ENCODE measurements at places on chromosomes 7 and 10.

- no peak for DNase-seq
Observed at GRCh38 chr10:11118686-11119085, 101.0 kb downstream of the CELF2 start.

DNA sequence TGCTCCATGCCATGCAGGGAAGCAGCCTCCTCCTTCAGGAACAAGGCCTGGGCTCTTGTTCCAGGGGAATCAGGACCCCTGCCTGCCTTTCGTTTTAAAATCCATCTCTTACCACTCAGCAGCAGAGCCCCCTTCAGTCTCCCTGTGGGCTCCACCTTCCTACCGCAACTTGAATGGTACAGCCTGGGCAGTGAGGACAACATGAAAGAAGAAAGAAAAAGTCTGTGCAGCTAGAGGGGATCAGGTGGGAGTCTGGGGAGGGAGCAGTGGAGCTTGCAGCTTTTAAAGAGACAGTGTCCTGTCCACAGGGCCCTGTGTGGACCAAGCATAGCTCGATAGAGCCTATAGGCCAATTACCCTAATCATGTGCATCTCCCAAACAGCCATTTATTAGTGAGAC lies 3.7 kb downstream of the PLXNA4 start:
- DNase-seq: no peak

DNA sequence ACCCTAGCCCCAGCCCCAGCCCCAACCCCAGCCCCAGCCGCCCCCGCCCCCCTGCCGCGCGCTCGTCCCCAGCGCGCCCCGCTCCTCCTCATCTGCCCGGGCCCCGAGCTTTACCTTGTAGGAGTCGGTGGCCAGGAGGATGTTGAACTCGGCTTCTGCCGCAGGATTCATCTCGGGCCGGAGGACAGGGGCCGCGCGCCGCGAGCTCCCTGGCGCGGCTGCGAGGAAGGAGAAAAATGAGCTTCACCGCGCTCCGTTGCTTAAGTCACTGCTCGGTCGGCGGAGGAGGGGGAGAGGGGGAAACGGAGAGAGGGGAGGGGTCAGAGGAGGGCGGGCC lies at the start of gene NAMPT:
NAMPT (minus strand) TSS at position 270 of the 337 bp plus-strand sequence; CDS start at position 171, 99 bp downstream.
- no peak for DNase-seq

DNA sequence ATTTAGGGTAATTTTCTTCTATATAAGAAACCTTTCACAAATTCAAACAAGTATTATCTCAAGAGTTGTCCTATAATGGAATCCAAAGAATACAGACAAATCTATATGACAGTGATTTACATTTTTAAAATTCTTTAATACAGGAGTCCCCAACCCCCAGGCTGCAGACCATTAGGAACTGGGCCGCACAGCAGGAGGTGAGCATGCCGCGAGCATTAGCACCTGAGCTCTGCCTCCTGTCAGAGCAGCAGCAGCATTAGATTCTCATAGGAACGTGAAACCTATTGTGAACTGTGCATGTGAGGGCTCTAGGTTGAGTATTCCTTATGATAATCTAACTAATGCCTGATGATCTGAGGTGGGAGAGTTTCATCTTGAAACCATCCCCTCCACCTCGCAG lies 37.7 kb downstream of the SNX13 start:
- no peak for DNase-seq

DNA sequence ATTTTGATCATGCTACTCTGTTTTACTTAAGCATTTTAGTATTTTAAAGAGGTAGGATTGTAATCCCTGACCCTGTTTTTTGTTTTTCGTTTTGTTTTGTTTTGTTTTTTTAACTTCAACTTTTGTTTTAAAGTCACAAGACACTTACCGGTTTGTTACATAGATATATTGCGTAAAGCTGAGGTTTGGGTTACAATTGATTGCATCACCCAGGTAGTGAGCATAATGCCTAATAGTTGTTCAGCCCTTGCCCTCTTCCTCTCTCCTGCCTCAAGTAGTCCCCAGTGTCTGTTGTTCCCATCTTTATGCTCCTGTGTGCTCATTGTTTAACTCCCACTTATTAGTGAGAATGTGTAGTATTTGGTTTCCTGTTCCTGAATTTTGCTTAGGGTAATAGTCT lies 93.1 kb upstream of the TEX47 start:
- DNase-seq: no peak

- DNase-seq: no peak
Observed at GRCh38 chr10:32982911-32983909, 25.2 kb upstream of the ITGB1 start.

DNA sequence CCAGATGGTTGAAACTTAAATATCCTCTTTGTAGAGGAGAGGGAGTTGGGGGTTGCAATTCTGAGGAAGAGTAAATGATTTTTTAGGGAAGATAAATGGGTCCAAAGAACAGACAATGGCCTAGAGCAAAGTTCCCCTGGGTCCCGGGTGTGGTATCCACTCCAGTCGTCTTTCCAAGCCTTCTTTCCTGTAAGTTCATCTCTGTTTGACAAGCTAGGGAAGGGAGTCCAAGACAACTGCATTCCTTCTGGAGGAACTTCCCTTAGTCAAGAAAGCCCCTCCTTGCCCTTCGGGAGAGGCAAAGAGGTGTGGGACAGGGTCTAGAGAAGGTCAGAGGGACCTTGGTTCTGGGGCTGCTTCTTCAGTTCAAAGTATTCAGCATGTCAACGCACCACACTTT lies 33.4 kb downstream of the C10orf71 start:
- no peak for DNase-seq

GRCh38 chr10:85861513-85862197 lies 504.9 kb downstream of the GRID1 start:
- DNase-seq: no peak

DNA sequence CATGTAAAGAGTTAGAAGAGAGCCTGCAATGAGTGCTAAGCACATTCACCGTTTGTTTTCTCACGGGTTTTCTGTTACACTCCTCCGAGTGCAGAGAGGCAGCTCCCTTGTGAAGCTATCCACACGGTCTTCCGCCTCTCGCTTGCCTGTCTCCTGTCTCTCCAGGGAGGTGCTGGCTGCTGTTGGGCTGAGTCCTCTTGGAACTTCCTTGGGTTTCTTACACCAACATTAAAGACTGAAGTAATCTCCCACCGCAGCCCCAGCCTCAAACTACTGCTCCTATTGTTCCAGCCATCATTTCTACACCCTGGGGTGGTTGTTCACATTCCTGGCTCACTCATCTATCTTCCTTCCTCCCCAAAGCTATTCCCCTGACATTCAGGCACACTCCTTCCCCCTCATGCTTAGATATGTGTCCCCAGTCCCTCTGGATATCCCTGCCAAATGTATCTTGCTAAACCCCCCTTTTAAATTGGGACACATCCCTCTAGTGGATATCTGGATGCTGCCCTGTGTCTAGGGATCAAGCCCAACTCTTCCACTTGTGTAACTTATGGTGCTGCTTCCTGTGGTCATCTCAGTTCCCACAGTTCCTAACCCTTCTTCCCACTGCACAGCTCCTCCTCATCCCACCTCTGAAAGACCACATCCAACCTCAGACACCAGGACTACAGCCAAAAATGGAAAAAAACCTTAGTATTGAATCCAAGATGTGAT lies 14.1 kb downstream of the ESYT2 start:
- DNase-seq: no peak

GRCh38 chr10:62851442-62851841 lies 35.3 kb upstream of the EGR2 start:
- DNase-seq: no peak

DNA sequence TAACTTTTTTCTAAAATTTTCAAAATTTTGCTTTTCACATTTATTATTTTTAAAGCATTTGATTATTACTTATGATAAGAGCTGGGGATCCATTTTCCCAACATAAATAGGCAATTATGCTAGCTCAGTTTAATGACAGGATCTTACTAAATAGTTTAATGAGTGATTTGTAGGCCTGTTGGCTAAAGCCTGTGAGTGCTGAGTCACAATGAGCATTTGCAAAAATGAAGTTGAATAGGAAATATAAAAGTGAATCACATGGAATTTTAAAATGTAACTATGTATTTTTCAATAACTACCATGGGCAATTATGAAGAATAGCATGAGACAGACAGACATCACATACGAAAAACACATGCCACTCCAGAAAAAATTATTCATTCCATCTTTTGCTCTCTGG lies 45.1 kb upstream of the ZPBP start:
- DNase-seq: no peak

- no peak for DNase-seq
Observed at GRCh38 chr10:101321073-101321472, 32.9 kb upstream of the BTRC start.

DNA sequence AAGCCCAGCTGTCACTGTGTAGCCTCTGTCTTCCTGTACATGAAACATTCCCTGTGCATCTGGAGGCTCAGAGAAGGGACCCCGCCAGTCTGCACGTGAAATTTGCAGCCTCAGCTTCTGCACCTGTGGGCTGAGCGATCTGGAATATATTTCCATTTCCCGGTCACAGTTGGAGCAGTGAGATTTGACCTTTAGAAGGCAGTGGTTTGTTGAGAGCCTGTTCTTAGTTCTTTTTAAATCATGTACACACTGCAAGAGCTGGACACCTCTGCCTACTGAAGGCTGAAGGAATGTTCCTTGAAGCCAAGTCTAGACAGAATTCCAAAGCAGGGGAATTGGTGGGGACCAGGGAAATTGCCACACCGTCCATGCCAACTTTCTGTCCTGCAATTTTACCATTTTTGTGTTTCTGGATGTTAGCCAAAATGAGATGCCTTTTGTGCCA lies 706.6 kb downstream of the INHBA start:
- DNase-seq: no peak

DNA sequence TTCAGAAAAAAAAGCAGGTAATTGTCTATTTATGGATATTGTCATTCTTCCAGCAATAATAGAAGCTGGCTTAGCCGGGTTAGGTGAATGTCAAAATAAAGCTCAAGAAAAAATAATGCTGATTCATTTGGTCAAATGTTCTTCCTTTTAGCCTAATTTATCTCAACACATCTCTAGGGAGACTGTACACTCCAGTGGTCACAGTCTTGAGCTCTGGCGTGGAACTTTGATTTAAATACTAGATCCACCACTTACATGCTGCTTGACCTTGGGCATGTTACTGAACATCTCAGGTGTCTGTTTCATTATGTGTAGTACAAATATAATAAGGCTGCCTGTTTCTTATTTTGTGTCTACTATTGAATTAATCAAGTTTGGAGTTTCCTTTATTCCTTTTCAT lies 22.0 kb downstream of the PRTFDC1 start:
- DNase-seq: no peak

DNA sequence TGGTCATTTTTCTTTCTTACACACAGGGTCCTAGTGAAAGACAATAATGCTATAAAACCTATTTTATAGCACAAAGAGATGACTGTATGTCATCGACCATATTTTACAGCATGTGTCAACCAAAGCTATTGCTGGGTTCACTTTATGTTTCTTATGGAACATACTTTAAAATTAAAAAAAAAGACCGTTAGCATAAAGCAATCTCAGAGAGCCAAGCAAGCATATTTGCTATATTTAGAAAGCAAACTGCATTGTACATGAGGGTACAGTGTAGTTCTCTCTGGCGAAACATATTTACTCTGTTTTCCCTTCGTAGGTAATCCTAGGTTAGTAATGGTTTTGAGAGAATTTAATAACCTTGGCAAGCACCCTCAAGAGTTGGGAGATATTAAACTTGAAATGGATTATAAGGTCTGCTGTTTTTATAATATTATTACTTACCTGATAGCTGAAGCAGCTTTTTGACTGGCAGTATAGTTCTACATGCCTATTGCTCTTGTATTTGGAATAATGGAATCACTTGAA lies 244.2 kb upstream of the POM121L12 start:
- no peak for DNase-seq

- DNase-seq: no peak
Observed at GRCh38 chr7:90474284-90475210, 5.1 kb downstream of the PTTG1IP2 start.

Data from stimulated activated CD4-positive, alpha-beta T cell treated with anti-CD3 and anti-CD28 coated beads, Interleukin-12 subunit alpha, Interleukin-12 subunit beta, amount 100 ng/mL, for 24 hours (primary cell).